HuH-7 (cell line): ENCODE measurements at places on chromosomes 7 and 10.

- no peak for DNase-seq
These were observed 71.7 kb downstream of the LYZL2 start for GRCh38 chr10:30557884-30558283.

- no peak for DNase-seq
These were observed 30.8 kb downstream of the ELAPOR2 start for GRCh38 chr7:87028636-87029035.

DNA sequence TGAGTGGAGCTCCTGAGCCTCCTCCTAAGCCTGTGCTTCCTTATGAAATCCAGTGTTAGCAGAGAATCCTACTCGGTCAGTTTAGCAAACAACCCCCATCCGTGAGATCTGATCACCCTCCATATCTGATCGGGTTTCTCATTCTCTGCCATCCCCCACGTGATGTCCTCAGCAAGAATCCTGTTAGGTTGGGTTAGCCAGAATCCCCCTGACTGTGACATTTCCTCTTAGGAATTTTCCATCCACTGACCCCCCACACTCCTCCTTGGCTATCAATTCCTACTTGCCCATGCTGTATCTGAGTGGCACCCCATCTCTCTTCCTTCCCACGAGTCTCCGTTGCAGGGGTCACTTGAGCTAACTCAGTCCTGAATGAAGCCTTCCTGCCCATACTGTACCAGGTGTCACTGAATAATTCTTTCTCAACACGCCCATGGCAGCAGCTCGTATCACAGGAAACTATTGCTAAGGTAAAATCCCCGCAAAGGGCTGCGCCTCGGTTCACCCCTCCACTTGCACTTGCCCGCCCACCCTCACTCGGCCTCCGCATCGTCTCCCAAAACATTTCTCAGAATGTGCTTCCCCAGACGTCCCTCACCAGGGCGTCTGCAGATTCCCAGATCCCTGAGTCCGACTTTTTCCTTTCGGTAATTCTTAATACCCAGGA, 44.1 kb downstream of the MYOF start:
- DNase-seq, result no peak

DNA sequence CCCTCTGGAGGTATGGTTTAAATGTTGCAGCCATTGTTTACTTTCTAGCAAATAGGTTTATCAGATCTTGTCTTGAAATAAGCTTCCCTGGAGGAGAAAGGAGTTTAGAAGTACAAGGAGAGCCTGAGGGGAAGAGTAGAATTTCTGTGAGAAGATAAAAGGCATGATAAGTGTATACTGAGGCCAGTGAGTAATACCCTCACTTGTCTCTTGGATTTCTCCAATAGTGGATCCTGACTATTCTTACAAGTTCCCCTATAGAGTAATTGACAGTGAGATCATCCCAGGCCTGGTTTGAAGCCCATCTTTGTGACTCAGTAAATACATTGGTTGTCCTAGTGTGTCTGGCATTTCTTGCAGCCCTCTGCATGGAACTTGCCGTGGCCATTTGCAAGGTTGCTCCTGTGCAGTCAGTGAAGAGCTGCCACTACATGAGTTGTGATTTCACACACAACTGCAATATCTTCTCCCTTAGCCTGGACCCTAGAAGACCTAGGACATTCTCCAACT, 41.6 kb downstream of the CHN2 start:
- DNase-seq, result no peak

DNA sequence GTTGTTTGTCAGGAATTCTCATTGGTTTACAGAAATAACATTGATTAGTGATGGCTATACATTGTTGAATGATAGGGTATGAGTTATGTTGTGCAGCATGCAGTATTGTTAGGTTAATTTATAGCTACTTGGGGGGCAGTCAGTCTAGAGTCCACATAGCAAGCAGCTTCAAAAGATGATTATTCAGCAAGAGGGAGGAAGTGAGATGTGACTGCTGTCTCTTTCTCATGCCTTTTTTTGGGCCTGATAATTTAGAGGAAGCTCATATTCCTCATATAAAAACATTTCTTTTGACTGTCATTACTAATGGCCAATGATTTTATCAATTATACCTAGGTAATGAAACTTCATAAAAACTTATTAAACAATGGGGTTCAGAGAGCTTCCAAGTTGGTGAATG, 3.4 kb upstream of the TBRG4 start:
- no peak for DNase-seq

DNA sequence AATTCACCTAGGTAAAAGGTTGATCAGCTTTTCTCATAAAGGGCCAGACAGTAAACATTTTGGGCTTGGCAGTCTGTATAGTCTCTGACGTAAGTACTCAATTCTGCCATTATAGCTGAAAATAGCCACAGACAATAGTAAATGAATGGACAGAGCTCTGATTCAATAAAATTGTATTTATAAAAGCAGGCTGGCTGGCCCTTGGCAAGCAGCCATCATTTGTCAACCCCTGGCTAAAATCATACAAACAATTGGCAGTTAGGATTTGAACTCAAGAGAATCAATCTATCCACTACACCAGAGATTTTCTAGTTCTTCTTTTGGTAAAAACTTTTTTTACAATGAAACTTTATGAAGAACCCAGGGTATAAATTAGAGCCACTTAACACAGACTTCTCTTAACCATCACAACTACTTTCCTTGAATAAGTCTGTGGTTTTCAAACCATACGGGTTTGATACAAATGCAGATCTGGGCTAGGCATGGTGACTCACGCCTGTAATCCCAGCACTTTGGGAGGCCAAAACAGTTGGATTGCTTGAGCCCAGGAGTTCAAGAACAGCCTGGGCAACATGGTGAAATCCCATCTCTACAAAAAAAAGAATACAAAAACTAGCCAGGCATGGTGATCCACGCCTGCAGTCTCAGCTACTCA, 124.5 kb downstream of the SLC16A9 start:
- DNase-seq, result no peak

DNA sequence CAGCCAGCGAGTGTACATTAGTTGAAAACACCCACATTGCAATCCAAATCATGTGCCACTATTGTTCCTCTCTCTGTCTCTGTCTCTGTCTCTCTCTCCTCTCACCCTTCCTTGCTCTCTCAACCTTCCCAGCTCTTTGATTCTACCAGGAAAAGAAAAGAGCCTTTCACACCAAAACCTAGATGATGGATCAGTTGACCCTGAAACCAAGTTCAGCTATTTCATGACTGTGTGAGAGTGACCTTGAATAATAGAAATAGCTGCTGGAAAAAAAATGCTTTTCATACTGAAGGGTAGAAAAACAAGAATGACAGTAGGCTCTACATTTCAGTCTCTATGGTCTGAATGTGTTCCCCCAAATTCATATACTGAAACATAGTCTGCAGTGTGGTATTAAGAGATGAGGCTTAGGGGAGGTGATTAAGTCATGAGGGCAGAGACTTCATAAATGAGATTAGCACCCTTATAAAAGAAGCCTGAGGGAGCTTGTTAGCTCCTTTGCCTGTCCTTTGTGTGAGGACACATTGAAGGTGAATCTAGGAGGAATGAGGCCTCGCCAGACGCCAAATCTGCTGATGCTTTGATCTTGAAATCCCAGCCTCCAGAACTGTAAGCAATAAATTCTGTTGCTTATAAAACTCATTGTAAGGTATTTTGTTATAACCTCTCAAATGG, 65.2 kb downstream of the LYZL1 start:
- DNase-seq, result no peak

DNA sequence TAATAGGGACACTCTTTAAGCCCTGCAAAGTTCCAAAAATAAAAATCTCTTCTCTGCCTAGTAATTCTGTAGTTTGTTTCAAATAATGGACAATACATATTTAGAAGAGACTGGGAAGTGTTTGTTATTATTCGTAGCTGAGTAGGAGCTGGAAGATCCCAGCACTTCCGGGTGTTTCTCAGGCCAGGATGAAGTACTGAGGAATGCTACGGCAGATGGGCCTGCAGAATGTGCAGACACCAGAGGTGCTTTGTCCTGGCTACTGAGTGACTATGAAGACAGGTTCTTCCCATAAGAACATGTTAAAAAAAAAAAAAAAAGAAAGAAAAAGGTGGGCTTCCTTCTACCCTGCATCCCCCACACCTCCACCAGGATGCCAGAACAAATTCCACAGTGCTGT, 36.1 kb downstream of the ETV1 start:
- no peak for DNase-seq

GRCh38 chr10:92789786-92790185, 58.5 kb upstream of the EXOC6 start:
- DNase-seq, result no peak

- DNase-seq, result no peak
These were observed 65.8 kb downstream of the STK17A start for GRCh38 chr7:43648473-43649406.

DNA sequence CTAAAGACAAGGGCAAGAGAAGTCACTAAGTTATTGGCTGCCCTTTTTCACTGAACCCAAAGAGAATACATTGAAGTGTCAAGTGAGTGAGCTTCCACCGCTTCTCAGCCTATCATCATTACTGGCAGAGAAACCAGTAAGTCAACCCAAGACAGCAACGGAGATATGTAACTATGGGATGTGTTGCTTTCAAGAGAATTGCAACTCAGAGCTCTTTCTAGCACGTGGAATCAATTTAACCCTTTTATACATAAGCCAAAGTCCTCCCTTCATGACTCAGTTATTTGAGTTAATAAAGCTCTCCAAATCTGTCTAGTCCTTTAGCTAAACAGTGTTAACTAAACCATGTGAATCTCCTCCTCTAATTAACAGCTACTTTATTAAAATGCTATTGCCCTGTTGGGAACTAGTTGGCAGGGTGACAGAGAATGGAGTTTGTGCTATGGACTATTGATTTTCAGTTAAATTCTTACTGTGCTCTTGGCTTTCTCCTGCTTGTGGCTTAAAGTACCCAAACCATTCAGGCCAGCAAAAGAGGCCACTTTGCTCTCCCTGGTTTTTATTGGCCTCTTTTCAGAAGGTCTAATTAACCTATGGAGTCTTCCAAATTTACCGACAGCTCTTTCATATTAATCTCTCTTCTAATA, 287.7 kb downstream of the NRG3 start:
- DNase-seq, result no peak

DNA sequence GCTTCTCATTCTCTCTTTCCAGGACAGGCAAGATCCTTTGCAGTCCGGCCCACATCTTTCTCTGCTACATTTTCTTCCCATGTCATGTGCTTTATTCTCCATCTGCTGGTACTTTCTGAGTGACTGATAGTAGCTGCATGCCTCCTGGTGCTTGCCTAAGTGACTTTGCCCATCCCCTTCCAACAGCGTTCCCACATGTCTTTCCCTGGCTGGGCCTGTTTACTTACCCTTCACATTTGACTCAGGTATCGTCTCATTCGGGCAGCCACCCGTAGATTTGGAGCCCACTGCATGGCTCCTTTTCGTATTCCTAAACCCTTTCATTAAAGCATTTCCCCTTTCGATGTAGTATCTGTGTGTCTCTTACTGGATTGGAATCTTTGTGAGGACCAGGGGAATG, 24.6 kb downstream of the TYW1 start:
- DNase-seq, result no peak
